ENCODE measurements at places on chromosomes 7 and 10.

DNA sequence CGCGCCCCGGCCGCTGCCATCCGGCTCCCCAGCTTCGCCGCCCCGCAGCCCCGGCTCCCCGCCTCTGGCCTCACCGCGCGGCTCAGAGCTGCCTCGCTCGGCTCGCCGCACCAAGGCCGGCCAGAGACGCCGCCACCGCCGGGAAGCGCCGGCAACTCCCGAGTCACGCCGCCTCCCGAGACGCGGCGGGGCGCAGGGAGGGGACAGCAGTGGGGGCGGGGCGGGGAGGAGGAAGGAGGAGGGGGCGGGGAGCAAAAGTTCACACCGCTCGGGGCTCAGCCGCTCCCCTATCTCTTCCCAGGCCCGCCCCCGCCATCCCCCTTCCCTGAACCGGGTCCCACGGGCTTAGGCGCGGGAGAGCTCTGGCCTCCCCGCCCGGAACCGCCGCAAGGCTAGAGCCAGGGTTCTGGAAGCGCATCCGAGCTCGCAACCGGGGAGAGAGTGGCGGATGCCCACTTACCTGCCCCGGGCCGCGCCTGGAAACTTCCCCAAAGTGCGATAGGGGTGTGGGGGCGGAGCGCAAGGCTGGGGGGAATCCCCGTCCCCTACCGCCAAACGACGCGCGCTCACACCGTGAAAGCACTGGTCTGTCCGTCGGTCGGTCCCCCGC is 1.0 kb downstream of the CHST15 start:
- DNase-seq: no peak

- DNase-seq: no peak
Observed at GRCh38 chr10:76736392-76736791, 901.2 kb downstream of the KCNMA1 start.

DNA sequence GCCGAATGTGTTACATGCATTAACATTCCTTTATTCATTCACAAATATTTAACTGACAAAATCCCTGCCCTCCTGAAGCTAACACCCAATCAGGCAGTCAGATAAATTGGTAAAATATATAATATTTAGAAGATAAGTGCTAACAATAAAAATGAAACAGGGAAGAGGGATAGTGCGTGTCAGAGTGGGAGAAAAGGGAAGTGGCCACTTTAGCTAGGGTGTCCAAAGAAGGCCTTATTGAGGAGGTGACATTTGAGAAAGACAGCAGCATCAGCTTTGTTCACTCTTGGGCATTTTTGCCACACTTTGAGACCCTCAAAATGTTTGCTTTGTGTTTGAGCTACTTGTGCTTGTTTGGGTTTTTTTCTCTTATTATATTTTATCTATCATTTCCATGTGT is 317.8 kb downstream of the SNX13 start:
- no peak for DNase-seq

DNA sequence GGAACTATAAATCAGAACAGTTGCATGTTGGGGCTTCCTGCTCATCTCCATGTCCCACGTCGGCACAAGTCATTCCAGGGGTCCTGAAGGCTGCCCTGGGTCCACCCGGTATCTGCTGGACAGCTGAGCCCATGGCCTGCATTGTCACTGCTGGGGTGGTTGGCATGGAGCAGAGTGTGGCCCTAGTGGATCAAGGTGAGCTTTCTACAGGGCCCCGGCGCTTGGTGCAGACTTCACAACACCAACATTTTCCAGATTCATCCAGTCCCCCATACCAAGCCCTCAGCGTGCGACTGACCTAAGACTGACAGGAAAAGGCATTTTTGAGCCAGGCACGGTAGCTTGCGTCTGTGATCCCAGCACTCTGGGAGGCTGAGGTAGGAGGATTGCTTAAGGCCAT is 175.5 kb upstream of the LYZL2 start:
- DNase-seq: no peak

GRCh38 chr7:46603296-46603752 is 682.3 kb upstream of the IGFBP3 start:
- DNase-seq: no peak

GRCh38 chr10:133312016-133312768 is 3.5 kb downstream of the ZNF511 start:
- no peak for DNase-seq

DNA sequence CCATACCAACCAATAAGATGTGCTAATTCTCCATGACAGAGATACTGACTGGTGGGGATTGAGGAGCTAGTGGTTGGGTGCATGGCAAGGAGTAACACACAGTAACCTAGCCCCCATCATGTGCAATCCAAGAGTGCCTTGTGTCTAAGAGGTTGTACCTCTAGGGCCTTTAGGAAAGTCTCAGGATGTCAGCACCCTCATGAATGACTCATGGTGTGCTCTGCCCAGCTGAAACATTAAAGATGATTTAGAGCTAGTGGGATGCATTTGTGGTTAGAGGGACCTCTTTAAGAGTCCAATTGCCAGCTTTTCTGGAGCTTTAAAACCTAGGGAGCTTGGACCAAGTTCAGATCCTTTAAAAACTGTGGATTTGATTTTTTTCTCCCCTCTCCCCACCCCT is 181.1 kb downstream of the HERPUD2 start:
- no peak for DNase-seq

DNA sequence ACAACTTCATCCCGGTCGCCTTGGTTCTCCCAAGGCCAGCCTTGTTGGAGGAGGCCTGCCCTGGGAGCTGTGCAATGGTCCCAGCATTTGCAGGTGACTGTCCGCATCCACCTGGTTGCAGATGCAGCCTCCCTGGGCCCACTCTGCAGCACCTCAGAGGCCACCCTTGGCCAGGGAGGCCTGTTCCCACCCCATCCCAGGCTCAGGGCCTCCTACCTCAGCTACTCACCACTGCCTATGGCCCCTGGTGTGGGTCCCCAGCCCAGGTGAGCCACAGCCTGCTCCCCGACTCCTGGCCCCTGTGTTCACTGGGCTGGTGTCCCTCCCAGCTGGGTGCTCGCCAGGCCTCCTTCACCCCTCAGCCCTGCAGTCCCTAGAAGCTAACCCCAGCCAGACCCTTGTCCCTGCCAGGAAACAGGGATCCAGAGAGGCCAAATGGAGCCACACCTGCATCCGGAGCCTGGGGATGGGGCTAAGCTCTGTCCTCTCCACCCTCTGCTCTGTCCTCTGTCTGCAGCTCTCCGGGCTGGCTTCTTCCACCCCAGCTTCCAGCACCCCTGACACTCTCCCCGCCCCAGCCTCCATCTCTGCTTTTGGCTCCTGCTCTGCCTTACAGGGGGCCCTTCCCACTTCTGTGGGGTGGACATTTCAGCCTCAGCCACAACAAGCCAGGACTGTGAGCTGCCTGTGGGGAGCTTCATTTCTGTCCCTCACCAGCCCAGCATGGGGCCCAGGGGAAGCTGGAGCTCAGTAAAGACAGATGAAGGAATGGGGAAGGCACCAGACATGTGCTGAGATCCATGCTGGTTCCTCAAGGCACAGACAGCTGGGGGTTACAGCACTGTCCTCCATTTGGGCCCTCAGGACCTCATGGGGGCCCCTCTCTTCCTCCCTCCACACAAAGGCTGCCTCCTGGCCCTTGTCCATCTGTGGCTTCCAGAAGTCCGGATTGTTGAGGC is 35.6 kb upstream of the ANTXRL start:
- no peak for DNase-seq

GRCh38 chr7:92296235-92296634 is 50.5 kb downstream of the ANKIB1 start:
- DNase-seq: no peak

GRCh38 chr10:52883996-52884871 is 111.7 kb upstream of the MBL2 start:
- no peak for DNase-seq

GRCh38 chr7:7862393-7862792 is 106.2 kb upstream of the GLCCI1 start:
- DNase-seq: no peak

DNA sequence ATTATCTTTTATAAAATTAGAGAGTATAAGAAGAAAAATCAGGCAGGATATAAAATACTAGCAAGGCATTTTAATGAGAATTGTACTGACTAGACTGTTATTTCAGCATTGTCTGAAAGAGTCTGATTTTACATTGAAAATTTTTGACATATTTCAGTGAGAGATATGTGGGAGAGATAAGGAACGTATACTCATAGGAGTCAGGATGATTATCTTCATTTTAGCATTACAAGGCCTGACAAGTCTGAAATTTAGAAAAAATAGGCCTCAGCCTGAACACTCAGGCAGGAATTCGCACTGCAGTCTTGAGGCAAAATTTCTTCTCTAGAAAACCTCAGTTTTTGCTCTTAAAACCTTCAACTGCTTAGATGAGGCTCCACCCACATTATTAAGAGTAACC is 386.0 kb downstream of the HGF start:
- no peak for DNase-seq

DNA sequence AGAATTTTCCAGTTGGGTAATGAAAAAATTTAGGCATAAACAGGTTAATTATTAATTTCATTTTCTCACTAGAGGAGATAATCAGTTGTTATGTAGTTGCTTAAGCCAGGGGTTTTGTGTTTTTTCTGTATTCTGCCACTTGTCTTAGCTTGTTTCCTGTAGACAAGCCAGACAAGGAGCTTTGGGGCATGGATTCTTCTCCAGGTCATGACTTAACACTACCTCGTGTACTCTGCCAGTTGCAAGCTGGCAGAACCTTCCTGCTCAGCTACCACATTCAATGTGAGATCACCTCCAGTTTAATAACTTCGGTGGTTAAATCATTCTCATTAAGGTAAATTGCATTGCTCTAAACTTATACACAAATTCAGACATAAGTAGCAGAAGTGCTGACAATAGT is 1.8 kb downstream of the CCM2 start:
- no peak for DNase-seq

- no peak for DNase-seq
Observed at GRCh38 chr7:31857172-31857571, 170.2 kb downstream of the PPP1R17 start.

GRCh38 chr10:132461683-132462231 is 64.8 kb downstream of the PWWP2B start:
- no peak for DNase-seq

DNA sequence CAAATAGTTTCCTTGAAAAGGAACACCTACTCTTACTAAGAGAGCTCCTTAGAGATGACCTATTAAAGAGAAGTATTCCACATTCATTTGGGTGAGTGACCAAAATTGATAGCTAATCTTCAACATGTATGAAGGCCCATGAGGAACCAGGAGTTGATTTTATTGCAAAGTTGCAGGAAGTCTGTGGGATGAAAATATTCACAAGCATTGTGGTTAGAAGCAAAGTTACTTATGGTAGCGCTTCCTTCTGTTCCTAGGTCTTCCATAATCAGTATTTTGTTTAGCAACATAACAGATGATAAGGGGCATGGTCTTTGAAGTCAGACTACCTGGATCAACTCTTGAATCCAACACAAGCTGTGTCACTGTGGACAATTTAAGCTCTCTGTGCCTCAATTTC is 164.5 kb downstream of the DGKB start:
- DNase-seq: no peak

- DNase-seq: no peak
Observed at GRCh38 chr10:126027692-126028091, 131.3 kb downstream of the FANK1 start.

GRCh38 chr7:44617225-44617890 is 10.9 kb downstream of the OGDH start:
- DNase-seq: no peak

DNA sequence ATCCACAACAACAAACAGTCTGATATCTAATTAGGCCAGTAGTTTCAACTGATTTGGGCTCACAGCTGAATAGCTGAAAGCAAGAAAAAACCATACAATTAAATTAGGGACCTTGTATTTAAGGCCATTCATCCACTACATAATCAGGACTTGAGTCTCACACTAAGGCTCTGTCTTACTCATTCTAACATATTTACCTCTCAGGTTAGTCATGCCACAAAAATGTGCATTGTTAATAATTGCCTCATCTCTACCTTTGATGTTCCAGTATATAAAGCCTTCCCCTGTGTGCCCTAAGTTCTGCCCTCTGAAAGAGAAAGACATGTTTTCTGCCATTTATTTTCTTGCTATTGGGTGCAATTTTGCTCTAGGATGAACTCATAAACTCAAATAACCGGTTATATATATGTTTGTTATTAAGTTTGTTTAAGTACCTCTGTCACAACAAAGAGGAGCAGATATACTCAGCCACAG is 5.3 kb upstream of the C1GALT1 start:
- DNase-seq: no peak

GRCh38 chr10:16965740-16966447 is 148.7 kb upstream of the RSU1 start:
- DNase-seq: no peak

DNA sequence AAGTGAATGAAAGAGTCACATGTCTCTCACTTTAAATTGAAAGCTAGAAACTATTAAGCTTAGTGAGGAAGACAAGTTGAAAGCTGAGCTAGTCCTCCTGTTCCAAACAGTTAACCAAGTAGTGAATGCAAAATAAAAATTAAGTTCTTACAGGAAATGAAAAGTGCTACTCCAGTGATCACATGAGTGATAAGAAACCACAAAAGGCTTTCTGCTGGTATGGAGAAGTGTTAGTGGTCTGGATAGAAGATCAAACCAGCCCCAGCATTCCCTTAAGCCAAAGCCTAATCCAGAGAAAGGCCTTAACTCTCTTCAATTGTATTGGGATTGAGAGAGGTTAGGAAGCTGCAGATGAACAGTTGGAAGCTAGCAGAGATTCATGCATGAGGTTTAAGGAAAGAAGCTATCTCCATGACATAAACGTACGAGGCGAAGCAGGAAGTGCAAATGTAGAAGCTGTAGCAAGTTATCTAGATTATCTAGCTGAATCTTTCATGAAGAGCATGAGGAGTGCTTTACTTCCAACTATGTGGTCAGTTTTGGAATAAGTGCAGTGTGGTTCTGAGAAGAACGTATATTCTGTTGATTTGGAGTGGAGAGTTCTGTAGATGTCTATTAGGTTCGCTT is 261.6 kb downstream of the MDFIC start:
- DNase-seq: no peak

GRCh38 chr7:90582164-90582563 is 14.0 kb upstream of the CDK14 start:
- no peak for DNase-seq

GRCh38 chr7:72538856-72539255 is 126.7 kb upstream of the CALN1 start:
- no peak for DNase-seq

- no peak for DNase-seq
Observed at GRCh38 chr10:46537309-46537708, 19.1 kb downstream of the GPRIN2 start.

GRCh38 chr7:116224492-116225098 is 14.3 kb downstream of the TES start:
- DNase-seq: no peak

DNA sequence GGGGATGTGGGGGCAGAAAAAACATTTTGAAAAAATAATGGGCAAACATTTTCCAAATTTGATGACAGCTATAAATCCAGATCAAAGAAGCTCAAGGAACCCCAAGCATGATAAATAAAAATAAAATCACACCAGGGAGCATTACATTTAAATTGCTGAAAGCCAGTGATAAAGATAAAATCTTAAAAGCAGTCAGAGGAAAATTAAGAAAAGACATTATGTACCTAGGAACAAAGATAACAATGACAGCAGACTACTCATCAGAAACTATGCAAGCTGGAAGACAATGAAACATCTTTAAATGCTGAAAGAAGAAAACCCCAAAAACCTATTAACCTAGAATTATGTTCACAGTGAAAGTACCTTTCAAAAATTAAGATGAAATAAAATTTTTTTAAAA is 23.3 kb downstream of the NEUROG3 start:
- no peak for DNase-seq
